Osteoblast (primary cell): ENCODE measurements at places on chromosomes 5 and 9. TPM values are rescaled to one million over a fixed set of nuclear protein-coding genes. Genes with fewer than 3 reads are reported as not detected.

CD74 gene
- 21.4 and 83.4 TPM in 2 replicates for total RNA-seq

BAAT gene
- total RNA-seq: under 0.01 TPM in 1 of 2 replicates, not detected in the other

FOXD1 gene
- total RNA-seq: 12.7 and 17.0 TPM in 2 replicates

LHFPL2 gene
- total RNA-seq: 63.6 and 64.4 TPM in 2 replicates

FAM78A gene
- total RNA-seq: 0.36 and 0.59 TPM in 2 replicates

OTP gene
- total RNA-seq: under 0.01 TPM in 1 of 2 replicates, not detected in the other

PCDHA9 gene
- total RNA-seq: 0.29 and 0.36 TPM in 2 replicates

TLX3 gene
- not detected in 2 replicates for total RNA-seq

NPR3 gene
- 73.1 and 92.3 TPM in 2 replicates for total RNA-seq

NEUROG1 gene
- not detected in 2 replicates for total RNA-seq

BTNL8 gene
- not detected in 2 replicates for total RNA-seq

SHOC1 gene
- total RNA-seq: under 0.01 TPM in 2 replicates

IL31RA gene
- 0.36 TPM in 1 of 2 replicates, not detected in the other for total RNA-seq

PCDHB16 gene
- total RNA-seq: 1.1 and 3.5 TPM in 2 replicates

PRRX2 gene
- 27.5 and 34.8 TPM in 2 replicates for total RNA-seq

CORO2A gene
- total RNA-seq: 0.29 and 0.72 TPM in 2 replicates

ACOT12 gene
- 0.29 TPM in 1 of 2 replicates, not detected in the other for total RNA-seq

AFAP1L1 gene
- 1.1 and 1.5 TPM in 2 replicates for total RNA-seq

SV2C gene
- total RNA-seq: not detected in 2 replicates

TSC1 gene
- total RNA-seq: 68.4 and 81.3 TPM in 2 replicates

URM1 gene
- 29.2 and 35.1 TPM in 2 replicates for total RNA-seq

PCDHA7 gene
- 0.59 and 0.72 TPM in 2 replicates for total RNA-seq

TRIM14 gene
- 0.59 and 1.1 TPM in 2 replicates for total RNA-seq

CAVIN4 gene
- total RNA-seq: 1.4 and 1.5 TPM in 2 replicates

HABP4 gene
- total RNA-seq: 12.7 and 14.1 TPM in 2 replicates

PRELID1 gene
- 69.5 and 82.2 TPM in 2 replicates for total RNA-seq

PTGER4 gene
- 10.6 and 15.2 TPM in 2 replicates for total RNA-seq

GPR150 gene
- 0.29 and 0.36 TPM in 2 replicates for total RNA-seq

PCDHA6 gene
- 0.88 and 1.1 TPM in 2 replicates for total RNA-seq

DOCK8 gene
- under 0.01 TPM in 2 replicates for total RNA-seq

NR5A1 gene
- total RNA-seq: not detected in 2 replicates

UBTD2 gene
- total RNA-seq: 37.6 and 38.3 TPM in 2 replicates

FOXD4L5 gene
- under 0.01 TPM in 1 of 2 replicates, not detected in the other for total RNA-seq

EFNA5 gene
- 10.0 and 12.3 TPM in 2 replicates for total RNA-seq

C6 gene
- under 0.01 TPM in 1 of 2 replicates, not detected in the other for total RNA-seq

FBXO4 gene
- total RNA-seq: 14.5 and 16.2 TPM in 2 replicates

PCDHGC5 gene
- total RNA-seq: 3.6 and 5.3 TPM in 2 replicates

CCDC180 gene
- 4.7 and 6.2 TPM in 2 replicates for total RNA-seq

PCDHA13 gene
- total RNA-seq: under 0.01 TPM in 2 replicates

NR2F1 gene
- total RNA-seq: 7.2 and 10.6 TPM in 2 replicates

PHF24 gene
- total RNA-seq: under 0.01 TPM in 1 of 2 replicates, not detected in the other

CCDC152 gene
- 0.29 and 0.36 TPM in 2 replicates for total RNA-seq

PCDHGA8 gene
- total RNA-seq: 3.5 and 3.6 TPM in 2 replicates

OCLN gene
- 4.0 and 6.2 TPM in 2 replicates for total RNA-seq

C5orf52 gene
- total RNA-seq: not detected in 2 replicates

RAD17 gene
- total RNA-seq: 26.8 and 30.6 TPM in 2 replicates

FREM1 gene
- under 0.01 and 0.72 TPM in 2 replicates for total RNA-seq

ELAVL2 gene
- total RNA-seq: under 0.01 and 0.36 TPM in 2 replicates

FOXD4 gene
- total RNA-seq: 0.29 and 0.36 TPM in 2 replicates

SARDH gene
- 5.4 and 10.9 TPM in 2 replicates for total RNA-seq

FBN2 gene
- 16.6 and 33.0 TPM in 2 replicates for total RNA-seq

PTGDS gene
- 37.4 and 57.9 TPM in 2 replicates for total RNA-seq

ENTREP1 gene
- under 0.01 TPM in 2 replicates for total RNA-seq

CATSPER3 gene
- total RNA-seq: 0.29 and 0.36 TPM in 2 replicates

GALNT12 gene
- 10.1 and 11.8 TPM in 2 replicates for total RNA-seq

SPINK4 gene
- total RNA-seq: not detected in 2 replicates

NSA2 gene
- 75.6 and 82.8 TPM in 2 replicates for total RNA-seq
